ENCODE measurements at places on chromosomes 11 and 22.

DNA sequence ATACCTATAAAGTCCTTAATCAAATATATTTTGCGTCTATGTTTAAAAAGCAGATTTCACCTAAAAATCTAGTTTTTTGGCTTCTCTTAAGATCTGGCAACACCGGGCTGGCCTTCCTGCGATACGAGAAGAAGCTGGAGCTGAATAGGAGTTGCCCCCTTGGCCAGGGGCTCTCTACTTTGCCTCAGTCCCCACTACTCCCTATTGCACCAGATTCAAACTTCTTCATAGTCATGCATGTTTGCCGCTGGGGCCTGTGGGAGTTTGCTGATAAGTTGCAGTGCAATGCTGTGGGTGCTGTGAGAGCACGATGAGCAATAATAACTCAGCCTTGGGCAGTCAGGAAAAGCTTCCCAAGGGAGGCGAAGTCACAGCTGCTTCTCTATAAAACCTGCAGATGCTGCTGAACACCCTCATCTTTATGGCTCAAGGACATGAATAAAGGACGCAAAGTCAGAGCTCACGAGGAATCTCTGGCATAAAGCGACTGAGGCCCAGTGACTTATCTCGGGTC, 15.2 kb upstream of the EIF3D start:
- DNase-seq = no peak

DNA sequence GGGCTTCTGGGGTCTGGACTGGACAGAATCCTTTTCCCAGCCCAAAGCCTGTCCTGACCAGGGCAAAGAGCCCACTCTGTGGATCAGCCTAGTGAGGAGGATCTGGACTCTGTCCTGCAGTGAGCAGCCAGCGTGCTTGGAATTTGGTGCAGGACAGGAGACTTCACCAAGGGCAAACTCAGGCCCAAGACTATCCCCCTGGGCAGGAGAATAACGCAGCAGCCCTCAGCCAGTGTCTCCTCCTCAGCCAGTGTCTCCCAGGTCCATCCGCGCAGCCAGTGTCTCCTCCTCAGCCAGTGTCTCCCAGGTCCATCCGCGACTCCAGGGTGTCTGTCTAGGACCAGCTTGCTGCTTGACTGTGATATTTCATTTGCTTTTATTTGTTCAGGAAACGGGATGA, 1334.0 kb downstream of the TBC1D22A start:
- peak; percentile 27 for DNase-seq

GRCh38 chr22:28627791-28628190, 51.8 kb downstream of the TTC28 start:
- DNase-seq = no peak

DNA sequence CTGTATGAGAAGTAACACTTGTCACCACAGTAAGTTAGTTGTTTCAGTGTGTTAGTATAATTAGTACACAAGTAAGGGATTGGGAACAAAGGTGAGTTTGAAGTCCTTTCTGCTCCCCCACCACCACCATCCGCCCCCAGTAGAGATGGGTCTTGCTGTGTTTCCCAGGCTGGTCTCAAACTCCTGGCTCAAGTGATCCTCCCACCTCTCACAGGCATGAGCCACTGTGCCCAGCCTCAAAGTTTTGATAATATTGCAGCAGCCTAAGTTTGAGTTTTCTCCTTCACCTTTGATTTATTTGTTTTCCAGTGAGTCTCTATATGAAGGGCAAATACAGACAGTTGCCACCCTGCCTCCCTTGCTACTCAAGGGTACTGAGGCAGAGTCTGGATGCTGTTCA, 23.7 kb upstream of the GRK2 start:
- DNase-seq = no peak

GRCh38 chr11:93166862-93167261, 30.9 kb downstream of the SLC36A4 start:
- no peak for DNase-seq

DNA sequence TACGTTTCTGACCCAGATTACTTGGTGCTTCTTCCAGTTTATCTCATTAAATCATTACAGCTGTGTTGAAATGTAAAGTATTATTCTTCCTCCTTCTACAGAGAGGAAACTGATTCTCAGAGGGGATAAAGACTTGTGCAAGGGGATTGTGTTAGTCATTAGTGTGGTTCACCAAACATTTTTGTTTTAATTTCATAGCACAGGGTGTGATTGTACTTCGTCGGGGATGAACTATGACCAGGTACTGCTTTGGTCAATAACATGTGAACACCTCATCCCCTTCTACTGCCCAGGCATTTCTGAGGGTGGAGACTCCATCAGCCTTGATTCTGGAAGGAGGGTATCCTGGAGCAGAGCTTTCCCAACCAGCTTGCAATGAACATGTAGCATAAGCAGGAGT, 120.2 kb upstream of the ALX4 start:
- peak; percentile 20 for DNase-seq

GRCh38 chr11:79342236-79342635, 98.6 kb downstream of the TENM4 start:
- DNase-seq = no peak

- DNase-seq = no peak
Observed at GRCh38 chr11:74011360-74012073, 2.6 kb upstream of the UCP3 start.

GRCh38 chr11:119101759-119102423, at the start of gene DPAGT1:
TSS of gene DPAGT1 (minus strand) at chr11:119101853. CDS start at chr11:119101655, 198 bp downstream.
- DNase-seq = peak; percentile 97

- DNase-seq = no peak
Observed at GRCh38 chr11:126733685-126734084, 266.9 kb downstream of the KIRREL3 start.

DNA sequence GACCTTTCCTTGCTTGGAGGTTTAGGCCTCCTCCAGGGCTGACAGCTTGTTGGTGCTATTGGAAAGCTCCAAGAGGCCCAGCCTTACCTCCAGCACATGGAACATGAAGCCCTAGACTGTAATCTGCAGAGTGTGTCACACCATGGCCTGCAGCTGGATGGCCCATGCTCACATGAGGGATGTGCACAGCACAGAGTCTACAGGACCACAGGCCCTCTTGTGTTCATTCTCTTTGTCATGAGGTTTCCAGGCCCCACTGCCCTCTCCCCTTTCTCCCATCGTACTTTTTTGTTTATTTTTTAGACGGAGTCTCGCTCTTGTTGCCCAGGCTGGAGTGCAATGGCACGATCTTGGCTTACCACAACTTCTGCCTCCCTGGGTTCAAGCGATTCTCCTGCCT, 10.0 kb downstream of the FADS1 start:
- DNase-seq = no peak

DNA sequence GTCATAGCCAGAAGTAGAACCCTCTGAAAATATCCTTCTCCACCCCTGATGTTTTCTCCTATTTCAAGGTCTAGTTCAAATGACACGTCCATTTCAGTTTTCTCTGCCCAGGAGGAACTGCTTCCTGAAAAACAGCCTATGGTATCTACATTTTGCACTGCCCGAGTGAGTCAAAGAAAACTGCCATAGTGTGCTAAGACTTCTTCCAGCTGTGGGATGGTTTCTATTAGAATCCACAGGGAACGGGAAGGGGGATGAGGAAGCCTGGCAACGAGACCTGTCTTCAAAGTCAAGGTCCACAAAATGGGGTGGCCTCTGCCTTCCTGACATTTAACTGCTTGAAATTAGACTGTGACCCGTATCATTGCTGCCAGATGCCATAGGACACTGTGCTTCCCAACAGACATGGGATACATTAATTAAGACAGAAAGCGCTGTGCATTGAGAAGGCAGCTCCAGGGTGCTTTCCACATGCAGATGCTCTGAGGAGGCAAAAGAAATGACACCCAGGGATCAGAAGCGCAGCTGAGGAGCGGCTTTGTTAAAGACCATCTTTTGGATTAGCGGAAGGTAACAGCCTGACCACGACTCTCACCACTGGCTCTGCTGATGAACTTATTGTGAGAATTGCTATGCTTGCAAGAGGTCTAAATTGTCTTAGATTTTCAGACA, 39.4 kb upstream of the NUP50 start:
- DNase-seq = no peak

DNA sequence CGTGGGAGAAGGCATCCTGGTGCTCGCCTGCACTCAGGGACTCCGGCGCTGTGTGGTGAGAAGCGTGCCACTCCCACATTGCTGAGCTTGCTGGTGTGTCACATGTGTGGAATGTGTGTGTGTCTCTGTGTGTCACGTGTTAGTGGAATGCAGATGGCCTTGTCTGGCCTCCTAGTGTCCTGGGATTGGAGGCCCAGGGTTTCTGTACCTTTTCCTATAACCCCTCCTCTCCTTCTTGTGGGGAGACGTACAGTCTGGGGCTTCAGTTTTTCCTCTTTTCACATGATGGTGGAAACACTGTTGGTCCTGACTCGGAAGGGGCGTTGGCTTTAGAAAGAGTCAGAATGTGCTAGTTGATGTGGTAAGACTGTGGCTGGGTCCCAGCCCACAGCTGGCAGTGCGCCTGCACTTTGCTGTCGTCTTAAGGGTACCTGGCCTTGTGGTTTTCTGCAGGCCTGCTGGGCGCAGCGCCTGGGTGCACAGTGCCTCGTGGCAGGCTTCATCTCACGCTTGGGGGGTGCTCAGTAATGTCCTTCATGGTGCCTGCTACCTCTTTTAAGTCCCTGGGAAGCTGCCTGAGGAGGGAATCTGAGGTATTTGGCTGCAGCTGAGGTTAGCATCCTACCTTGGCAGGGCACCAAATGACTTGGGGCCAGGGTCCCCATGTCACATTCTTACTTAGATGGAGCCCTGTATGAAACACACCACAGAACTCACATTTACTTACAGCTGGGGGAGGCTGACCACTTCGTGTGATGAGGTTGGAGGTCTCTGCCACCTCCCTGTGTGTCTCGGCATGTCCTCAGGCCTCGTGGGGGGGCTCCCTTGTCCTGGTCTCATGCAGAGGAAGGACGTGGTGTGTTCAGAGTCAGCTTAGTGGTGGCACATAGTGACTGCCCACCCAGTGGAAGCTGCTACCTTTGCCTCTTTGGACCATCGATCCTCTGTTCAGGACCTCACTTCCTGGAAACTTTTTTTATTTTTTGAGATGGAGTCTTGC, 61.9 kb downstream of the MED15 start:
- no peak for DNase-seq

DNA sequence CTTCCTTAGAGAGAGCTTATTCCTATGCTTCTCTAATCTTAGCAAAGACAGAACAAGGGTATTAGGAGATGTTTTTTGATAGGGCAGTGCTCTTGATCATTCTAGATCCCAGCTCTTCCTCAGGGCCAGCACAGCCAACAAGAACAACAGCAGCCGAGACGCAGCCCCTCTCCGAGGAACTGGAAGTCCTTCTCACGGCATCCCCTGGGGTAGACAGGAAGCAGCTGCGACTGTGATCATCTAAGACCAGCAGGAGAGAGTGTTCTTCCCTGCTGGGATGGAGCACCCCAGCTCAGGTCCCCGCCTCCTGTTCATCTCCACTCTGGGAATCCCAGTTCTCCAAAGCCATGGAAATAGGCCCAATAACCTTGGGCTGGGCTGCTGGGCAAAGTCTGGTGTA, 29.6 kb downstream of the IRAG1 start:
- DNase-seq = no peak
